ENCODE measurements at places on chromosomes 6 and 20. TPM values are rescaled to one million over a fixed set of nuclear protein-coding genes. Genes with fewer than 3 reads are reported as not detected.

The NMBR gene
- not detected for total RNA-seq

The SLC17A9 gene
- 21.4 TPM for total RNA-seq

The TCF15 gene
- not detected for total RNA-seq

The LTB gene
- total RNA-seq, result 16.3 TPM

The HLA-DPA1 gene
- 58.9 TPM for total RNA-seq

The BPIFA1 gene
- not detected for total RNA-seq

The TMEM63B gene
- 20.3 TPM for total RNA-seq

The RGS17 gene
- not detected for total RNA-seq

The DNMT3B gene
- total RNA-seq, result 3.4 TPM

The CST4 gene
- total RNA-seq, result not detected

The LBP gene
- not detected for total RNA-seq

The C6orf141 gene
- total RNA-seq, result not detected

The TAF8 gene
- 41.9 TPM for total RNA-seq

The FAM184A gene
- 2.6 TPM for total RNA-seq

The KCNG1 gene
- 2.2 TPM for total RNA-seq

The BAK1 gene
- 53.4 TPM for total RNA-seq

The PRND gene
- total RNA-seq, result not detected

The EBF4 gene
- 10.5 TPM for total RNA-seq

The ME1 gene
- not detected for total RNA-seq

The MYCT1 gene
- not detected for total RNA-seq

The TFAP2B gene
- not detected for total RNA-seq

The HFE gene
- 0.32 TPM for total RNA-seq

The MAFB gene
- total RNA-seq, result 0.83 TPM

The SYNJ2 gene
- total RNA-seq, result 21.5 TPM

The PIGU gene
- 24.9 TPM for total RNA-seq

The VARS2 gene
- 67.0 TPM for total RNA-seq

The ELOVL5 gene
- 133 TPM for total RNA-seq

The NFATC2 gene
- 68.0 TPM for total RNA-seq

The MMP24 gene
- total RNA-seq, result not detected

The PPIL1 gene
- 54.8 TPM for total RNA-seq

The RAD21L1 gene
- total RNA-seq, result not detected

The SLC17A1 gene
- 0.32 TPM for total RNA-seq

The ELMO2 gene
- total RNA-seq, result 59.1 TPM

The UNC5CL gene
- total RNA-seq, result 1.6 TPM

The OR2H1 gene
- total RNA-seq, result not detected

The CLIC5 gene
- total RNA-seq, result 3.0 TPM

The SLC26A8 gene
- not detected for total RNA-seq

The PIGT gene
- 72.7 TPM for total RNA-seq

The PKIB gene
- 0.52 TPM for total RNA-seq

The COL19A1 gene
- total RNA-seq, result 0.14 TPM

The TMEM170B gene
- total RNA-seq, result 0.62 TPM

The KCNQ5 gene
- total RNA-seq, result 15.3 TPM

The GNL1 gene
- total RNA-seq, result 88.2 TPM

The ARMC12 gene
- 0.89 TPM for total RNA-seq

The MUCL3 gene
- not detected for total RNA-seq
